ENCODE measurements at places on chromosomes 6 and 20. TPM values are rescaled to one million over a fixed set of nuclear protein-coding genes. Genes with fewer than 3 reads are reported as not detected.

- DNase-seq, result no peak
Measured at GRCh38 chr20:2163312-2163711, 61.7 kb downstream of the STK35 start.

- no peak for DNase-seq
Measured at GRCh38 chr20:8524101-8525016, 392.3 kb downstream of the PLCB1 start.

- no peak for DNase-seq
Measured at GRCh38 chr6:169859978-169860703, 108.7 kb downstream of the ERMARD start.

- DNase-seq, result no peak
Measured at GRCh38 chr6:26335631-26336323, 29.2 kb upstream of the BTN3A2 start.

GRCh38 chr6:72811971-72812421 is 190.1 kb downstream of the KCNQ5 start:
- no peak for DNase-seq

DNA sequence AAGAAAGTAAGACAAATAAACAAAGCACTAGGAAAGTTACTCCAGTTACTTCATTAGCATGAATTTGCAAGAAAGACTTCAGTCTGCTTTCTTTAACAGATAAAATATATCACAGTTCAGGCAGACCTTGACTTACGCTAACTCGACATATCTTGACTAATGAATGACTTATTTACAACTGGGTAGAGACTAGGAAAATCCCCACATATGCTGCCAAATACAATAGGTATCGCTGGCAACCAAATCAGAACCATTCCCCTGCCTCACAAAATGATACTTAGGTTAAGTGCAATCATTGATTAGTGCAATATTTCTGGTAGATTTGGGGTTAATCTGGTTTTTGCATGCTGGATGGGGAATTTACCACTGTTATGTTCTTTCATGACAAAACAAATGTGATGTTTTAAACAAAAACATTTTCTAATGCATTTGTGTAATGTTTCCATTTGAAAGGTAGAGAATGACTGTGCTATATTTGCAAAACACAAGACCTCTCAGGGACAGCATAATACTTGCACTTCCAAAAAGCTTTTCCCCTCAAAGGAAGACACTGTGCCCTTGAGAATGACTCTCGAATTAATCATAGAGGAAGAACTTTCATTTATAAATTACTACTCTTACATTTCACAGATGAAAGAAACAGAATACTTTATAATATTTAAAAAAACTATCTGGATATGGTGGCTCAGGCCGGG is 101.6 kb downstream of the PRKN start:
- DNase-seq, result no peak

GRCh38 chr6:169064194-169064593 is 189.5 kb downstream of the THBS2 start:
- DNase-seq, result peak; percentile 13

Gene LKAAEAR1
- 0.39 TPM for total RNA-seq

Gene BPI
- total RNA-seq, result 7.9 TPM

Gene BCAS1
- 3.4 TPM for total RNA-seq
